ENCODE measurements at places on chromosomes 1 and 21. TPM values are rescaled to one million over a fixed set of nuclear protein-coding genes. Genes with fewer than 3 reads are reported as not detected.

Gene ARTN
- total RNA-seq = not detected

- DNase-seq = peak; percentile 50
These were observed 1.1 kb downstream of the MGST3 start for GRCh38 chr1:165632152-165632469.

GRCh38 chr1:7727809-7728471, 43.2 kb upstream of the VAMP3 start:
- no peak for DNase-seq

Gene IL20
- not detected for total RNA-seq

GRCh38 chr1:53335661-53336060, 7.8 kb upstream of the LRP8 start:
- no peak for DNase-seq

Gene AGMAT
- 48.3 TPM for total RNA-seq

DNA sequence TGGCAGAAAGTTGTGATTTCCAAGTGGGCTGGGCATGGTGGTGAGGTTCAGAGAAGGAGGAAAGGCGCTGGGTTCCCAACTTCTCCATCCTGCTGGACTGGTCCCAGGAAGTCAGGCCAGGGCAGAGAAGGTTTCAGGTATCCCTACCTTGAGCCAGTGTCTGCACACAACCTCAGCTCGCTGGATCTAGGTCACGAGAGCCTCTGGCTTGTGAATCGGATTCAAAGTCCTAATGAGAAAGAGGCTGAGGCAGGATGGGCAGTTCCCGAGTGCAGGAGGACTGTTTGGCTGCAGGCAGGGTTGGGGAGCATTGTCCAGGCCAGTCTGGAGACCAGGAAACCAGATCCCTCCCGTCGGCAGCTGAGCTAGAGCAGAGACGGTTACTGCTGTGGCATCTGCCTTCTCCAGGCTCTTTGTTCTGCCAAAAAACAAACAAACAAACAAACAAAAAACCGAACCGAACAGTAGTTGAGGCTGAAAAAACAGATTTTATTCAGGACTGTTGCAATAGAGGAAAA, 19.5 kb upstream of the IGSF21 start:
- no peak for DNase-seq

DNA sequence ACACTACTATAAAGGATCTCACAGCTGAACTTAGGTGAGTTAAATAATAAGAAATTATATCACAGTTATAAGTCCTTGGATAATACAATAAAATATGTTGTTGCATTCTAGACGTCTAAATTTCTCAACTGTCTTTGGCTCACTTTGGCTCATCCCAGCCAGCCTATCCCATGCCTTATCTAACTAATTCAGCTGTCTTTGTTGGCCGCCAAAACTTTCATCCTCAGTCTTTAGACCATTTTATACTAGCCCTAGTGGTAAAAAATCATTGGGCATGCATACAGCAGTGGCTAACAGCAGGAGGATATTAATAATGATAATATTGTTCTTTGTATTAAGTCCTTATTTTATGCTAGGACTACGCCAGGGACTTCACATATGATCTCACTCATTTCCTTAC, 59.3 kb downstream of the CCDC18 start:
- no peak for DNase-seq

Gene NCMAP
- 0.35 TPM for total RNA-seq

Gene CCDC17
- total RNA-seq = 2.4 TPM

Gene CHIA
- total RNA-seq = not detected

Gene ADORA1
- total RNA-seq = 46.0 TPM

Gene NOTCH2
- 45.2 TPM for total RNA-seq

Gene KCNJ15
- not detected for total RNA-seq

- no peak for DNase-seq
These were observed 571 bp upstream of the CAPN9 start for GRCh38 chr1:230746617-230747016.

Gene SLC37A1
- total RNA-seq = 9.8 TPM

GRCh38 chr1:180415236-180415848, 87.0 kb downstream of the ACBD6 start:
- DNase-seq = no peak

Gene OPTC
- not detected for total RNA-seq

DNA sequence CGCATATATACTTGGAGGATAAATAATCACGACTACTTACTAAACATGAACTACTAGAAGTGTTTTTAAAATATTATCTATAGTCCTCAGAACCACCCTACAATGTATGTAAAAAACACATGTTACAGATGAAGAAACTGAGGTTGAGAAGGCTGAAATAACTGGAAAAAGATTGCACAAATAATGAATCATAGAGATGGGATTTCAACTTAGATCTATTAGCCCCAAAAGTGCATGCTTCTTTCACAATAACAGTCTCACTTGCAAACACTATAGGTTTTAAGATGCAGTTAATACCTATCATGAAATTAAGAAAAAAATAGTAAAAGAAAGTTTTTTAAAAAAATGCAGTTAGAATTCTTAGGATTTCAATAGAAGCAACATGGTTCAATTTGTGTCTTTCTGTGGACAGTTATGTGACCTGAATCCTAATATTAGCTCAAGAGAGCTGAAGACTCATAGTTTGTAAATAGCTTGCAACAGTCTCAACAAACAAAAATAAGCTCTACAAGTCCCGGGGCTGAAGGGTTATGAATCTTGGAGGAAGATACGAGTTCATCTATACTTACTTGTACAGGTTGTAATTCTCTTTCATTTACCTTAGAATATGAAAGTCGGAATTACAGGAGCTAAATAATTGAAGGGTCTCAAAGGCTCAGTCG, 58.6 kb upstream of the NTPCR start:
- no peak for DNase-seq

- no peak for DNase-seq
These were observed 125.2 kb downstream of the MAP3K21 start for GRCh38 chr1:233452724-233453123.
